Stimulated activated memory B cell treated with anti-CD40 and anti-IgM and Interleukin-4, amounts not matched to agents 10 μg/mL and 1 μg/mL and 100 μg/mL, for 72 hours (primary cell): ENCODE measurements at places on chromosomes 16 and 17.

- ATAC-seq: no peak
Measured at GRCh38 chr16:50103764-50104163, 38.0 kb downstream of the HEATR3 start.

DNA sequence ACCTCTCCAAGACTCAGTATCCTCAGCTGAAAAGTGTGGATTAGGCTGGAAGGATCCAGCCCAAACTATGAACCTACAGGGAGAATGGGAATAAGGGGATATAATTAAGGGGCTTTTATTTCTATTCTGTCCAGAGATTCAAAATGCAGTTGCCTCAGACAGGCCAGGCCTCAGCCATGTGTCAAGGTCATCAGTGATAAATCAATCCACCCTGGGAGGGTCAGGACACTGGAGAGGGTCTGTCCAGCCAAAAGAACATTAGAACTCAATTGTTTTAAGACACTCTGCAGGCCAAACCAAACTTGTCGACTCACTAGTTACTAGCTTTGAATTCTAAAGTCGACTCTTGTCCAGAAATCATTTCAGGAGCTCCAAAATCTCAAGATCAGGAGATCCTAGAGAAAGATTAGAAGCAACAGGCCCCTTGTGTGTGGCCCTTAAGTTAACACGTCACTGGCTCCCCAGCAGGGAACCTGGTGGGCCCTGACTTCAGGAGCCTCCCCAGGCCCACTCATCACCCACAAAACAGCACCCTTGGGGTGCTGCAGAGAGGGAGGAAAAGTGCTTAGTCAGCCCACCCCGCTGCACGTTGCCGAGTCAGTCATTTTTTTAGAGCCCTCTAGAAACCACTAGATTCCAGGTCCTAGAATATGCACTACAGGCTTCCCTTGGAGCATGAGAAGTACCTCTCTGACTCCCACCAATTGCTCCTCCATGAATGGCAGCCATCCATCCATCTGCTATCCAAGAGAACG lies 156.8 kb downstream of the XYLT1 start:
- ATAC-seq: no peak

DNA sequence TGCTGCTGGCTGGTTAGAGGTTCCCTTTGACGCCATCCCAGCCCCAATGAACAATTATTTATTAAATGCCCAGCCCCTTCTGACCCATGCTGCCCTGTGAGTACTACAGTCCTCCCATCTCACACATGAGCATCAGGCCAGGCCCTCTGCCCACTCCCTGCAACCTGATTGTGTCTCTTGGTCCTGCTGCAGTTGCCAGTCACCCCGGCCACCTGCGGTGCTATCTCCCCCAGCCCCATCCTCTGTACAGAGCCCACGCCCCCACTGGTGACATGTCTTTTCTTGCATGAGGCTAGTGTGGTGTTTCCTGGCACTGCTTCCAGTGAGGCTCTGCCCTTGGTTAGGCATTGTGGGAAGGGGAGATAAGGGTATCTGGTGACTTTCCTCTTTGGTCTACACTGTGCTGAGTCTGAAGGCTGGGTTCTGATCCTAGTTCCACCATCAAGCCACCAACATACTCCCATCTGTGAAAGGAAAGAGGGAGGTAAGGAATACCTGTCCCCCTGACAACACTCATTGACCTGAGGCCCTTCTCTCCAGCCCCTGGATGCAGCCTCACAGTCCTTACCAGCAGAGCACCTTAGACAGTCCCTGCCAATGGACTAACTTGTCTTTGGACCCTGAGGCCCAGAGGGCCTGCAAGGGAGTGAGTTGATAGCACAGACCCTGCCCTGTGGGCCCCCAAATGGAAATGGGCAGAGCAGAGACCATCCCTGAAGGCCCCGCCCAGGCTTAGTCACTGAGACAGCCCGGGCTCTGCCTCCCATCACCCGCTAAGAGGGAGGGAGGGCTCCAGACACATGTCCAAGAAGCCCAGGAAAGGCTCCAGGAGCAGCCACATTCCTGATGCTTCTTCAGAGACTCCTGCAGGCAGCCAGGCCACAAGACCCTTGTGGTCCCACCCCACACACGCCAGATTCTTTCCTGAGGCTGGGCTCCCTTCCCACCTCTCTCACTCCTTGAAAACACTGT lies 11.3 kb downstream of the CX3CL1 start:
- ATAC-seq: no peak

- no peak for ATAC-seq
Measured at GRCh38 chr17:44879376-44879775, 19.9 kb downstream of the EFTUD2 start.

DNA sequence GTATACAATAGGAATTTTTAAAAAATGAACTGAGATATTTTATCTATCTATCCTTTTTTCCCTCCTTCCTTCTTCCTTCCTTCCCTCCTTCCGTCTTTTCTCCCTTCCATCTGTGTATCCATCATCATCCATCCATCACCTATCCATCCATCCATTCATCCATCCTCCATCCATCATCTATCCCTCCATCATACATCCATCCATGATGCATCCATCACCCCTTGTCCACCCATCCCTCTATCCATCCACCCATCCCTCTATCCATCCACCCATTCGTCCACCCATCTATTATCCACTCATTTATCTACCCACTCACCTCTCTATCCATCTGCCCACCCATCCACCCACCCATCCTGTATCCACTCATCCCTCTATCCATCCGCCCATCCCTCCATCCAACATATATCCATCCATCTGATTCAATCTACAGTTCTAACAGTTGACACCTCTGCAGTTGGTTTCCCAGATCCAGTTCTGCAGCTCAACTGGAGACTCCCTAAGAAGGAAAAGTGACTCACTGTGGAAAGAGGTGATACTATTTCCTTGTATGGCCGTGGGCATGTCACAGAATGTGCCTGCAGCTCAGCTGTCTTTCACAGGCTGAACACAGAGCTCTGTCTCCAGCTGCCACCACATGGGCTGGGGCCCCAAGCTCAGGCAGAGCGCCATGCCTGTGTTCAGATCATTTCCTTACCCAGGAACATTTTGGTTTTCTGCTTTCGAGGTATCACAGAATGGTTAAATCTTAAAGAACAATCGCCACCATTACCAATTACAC lies 130.8 kb downstream of the XYLT1 start:
- ATAC-seq: no peak

DNA sequence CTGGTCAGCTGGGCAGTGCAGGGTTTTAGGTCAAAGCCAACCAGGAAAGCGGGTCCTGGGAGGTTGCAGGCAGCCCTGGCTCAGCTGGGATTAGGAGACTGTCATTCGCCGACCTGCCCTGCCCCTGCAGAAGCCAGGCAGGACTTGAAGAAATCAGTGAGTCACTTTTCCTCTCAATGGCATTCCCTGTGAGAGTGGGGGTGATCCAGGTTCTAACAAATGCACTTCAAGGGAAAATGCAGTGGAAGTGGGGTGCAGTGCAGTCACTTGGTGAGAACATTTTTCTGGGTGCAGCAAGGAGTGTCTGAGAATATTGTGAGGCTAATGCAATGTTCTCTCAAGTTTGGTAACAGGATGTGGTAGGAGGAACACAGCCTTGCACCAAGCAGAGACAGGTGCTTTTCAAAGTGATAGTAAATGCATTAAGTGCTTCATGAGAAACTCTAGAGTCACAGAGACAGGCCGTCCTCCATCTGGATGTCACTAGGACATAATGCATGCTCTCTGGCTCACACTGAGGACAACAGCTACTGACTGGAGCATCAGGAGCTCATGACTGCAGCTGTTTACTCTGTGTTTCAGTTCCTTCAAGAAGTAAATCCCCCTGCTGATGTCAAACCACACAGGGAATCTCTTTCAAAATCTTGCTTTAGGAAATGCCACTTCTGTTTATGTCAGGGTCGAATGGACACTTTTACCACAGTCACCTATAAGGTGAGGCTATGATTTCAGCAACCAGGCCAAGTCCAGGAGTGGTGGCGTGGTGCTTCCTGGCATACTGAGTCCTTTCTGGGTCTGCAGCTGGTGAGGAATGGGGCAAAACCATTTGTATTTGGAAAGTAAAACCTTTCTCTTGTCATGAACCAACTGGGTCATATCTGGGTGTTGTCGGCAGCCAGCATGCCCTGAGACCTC lies 16.7 kb downstream of the CDK5R1 start:
- ATAC-seq: peak; percentile 98

DNA sequence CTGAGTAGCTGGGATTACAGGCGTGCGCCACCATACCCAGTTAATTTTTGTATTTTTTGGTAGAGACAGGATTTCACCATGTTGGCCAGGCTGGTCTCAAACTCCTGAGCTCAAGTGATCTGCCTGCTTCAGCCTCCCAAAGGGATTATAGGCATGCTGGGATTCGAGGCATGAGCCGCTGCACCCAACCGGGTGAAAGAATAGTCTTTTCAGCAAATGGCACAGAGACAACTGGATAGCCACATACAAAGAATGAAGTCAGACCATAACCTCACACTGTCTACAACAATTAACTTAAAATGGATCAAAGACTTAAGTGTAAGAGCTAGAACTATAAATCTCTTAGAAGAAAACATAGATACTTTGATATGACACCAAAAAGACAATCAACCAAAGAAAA lies 67.6 kb downstream of the TBC1D16 start:
- no peak for ATAC-seq

DNA sequence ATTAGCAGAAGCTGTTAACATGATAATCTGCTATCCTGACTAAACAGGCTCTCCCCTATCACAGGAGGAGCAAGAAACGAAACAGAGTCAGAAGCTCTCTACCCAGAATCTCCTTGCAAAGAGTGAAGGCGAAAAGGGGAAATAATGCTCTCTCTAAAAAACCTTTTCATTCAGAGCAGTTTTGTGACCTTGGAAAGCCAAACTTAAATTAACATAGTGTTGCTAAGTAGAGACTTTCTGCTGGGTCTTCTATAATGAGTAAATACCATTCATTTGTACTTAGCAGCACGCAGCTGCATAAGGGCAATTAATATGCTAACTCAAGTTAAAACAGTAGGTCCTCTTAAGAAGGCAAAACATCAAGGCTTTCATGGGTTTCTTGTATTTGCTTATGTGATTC lies 101.7 kb upstream of the GPR139 start:
- ATAC-seq: no peak

GRCh38 chr17:7346761-7347614 lies 5.0 kb upstream of the KCTD11 start:
- no peak for ATAC-seq

DNA sequence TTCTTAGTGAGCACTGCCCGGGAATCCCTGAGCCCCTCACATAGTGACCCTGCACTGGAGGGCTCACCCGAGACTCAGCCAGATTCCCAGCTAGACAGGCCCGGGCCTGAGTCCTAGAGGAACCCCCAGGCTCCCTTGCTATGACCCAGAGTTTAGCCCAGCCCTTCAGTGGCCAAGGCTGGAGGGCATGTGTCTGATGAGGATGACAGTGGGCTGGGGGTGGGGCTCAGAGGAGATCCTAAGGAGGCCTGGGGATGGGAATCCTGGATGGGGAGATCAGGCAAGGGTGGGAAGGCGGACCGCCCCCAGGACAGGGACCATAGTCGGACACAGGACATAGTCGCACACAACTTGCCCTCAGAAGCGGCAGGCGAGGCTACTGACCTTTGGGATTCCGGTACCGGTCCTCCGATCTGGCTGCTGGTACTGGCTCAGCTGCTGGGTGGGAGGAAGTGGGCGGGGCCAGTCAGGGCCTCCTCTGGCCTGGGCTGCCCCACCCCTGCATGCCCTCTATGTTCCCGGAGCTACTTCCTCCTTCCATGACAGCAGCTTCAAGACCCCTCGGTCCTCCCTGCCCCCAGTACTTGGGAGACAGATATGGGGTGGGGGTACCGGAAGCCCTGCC lies 1.1 kb downstream of the CD79B start:
- peak; percentile 74 for ATAC-seq

GRCh38 chr16:685967-686366 lies 1.8 kb upstream of the JMJD8 start:
- no peak for ATAC-seq

DNA sequence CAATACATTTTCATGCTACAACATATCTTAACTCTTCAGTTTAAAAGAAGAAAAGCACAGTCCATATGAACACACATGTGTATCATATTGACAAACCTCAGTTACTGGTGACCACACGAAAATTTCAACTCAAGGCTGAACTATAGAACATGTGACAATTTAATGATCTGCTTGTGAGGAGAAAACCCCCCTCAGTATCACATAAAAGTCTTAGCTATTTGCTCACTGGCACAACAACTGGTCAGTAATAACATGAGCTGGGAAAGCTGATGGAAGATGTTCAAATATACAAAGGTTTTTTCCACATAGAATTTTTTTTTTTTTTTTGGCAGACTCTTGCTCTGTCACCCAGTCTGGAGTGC lies 19.5 kb downstream of the ZNF652 start:
- ATAC-seq: peak; percentile 42

GRCh38 chr16:84794626-84795025 lies 25.2 kb upstream of the CRISPLD2 start:
- ATAC-seq: no peak

DNA sequence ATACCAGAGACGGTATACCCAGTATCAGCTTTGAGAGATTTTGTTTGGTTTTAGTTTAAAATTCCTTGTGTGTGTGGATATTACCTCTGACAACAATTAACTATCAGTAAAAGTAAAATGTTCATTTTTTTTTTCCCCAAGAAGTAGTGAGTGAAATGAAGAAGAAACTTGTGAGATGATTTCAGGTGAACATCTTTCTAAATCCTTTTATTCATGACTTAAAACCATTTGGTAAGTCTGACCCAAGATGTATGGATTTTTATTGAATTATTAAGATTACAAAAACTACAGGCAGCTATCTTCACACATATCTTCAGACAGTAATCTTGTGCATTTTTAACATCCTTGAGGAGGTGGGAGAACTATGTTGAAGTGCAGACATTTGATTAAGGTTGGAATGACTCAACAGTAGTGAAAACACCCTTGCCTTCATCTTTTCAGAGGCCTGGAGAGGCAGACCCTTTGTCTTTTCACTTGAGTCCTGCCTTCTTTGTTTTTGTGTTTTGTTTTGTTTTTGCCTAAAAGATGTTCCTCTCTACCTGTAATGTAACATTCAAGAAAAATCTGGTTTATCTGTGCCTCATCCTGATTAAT lies 240.3 kb upstream of the TBX2 start:
- no peak for ATAC-seq

GRCh38 chr17:17837966-17838962 lies 1.5 kb upstream of the SREBF1 start:
- ATAC-seq: no peak

- ATAC-seq: no peak
Measured at GRCh38 chr17:67256075-67256732, 11.2 kb upstream of the HELZ start.
